M059J (cell line): ENCODE measurements at places on chromosomes 5 and 9. TPM values are rescaled to one million over a fixed set of nuclear protein-coding genes. Genes with fewer than 3 reads are reported as not detected.

The C5 gene
- 3.4 and 5.6 TPM in 2 replicates for total RNA-seq

The BHMT2 gene
- total RNA-seq, result not detected in 2 replicates

The PCDHB11 gene
- 0.25 and 0.49 TPM in 2 replicates for total RNA-seq

The FREM1 gene
- 0.02 TPM in 1 of 2 replicates, not detected in the other for total RNA-seq

The SLC22A4 gene
- total RNA-seq, result 6.3 and 7.5 TPM in 2 replicates

The NMRK1 gene
- 24.4 and 29.9 TPM in 2 replicates for total RNA-seq
